Body of pancreas (tissue), 4 donors: ENCODE measurements at places on chromosomes 7 and 10.

DNA sequence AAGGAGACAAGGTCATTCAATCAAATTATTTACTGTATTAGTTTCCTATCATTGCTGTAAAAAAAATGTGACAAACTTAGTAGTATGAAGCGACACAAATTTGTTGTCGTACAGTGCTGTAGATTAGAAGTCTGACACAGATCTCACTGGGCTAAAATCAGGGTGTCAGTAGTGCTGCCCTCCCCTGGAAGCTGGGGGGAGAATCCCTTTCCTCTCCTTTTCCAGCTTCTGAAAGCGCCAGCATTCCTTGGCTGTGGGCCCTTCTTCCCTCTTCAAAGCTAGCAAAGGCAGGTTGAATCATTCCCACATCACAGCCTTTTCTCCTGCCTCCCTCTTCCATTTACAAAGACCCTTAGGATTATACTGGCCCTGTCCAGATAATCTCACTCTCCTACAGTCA lies 28.0 kb downstream of the VPS41 start:
- no peak for DNase-seq
- H3K4me3 ChIP-seq = no peak overlapping the region
- peaks cover 7% of the 10 kb centered on the region for H3K4me1 ChIP-seq
- H3K27ac ChIP-seq = no peak overlapping the region
- no peaks in the 10 kb centered on the region for H3K27me3 ChIP-seq

DNA sequence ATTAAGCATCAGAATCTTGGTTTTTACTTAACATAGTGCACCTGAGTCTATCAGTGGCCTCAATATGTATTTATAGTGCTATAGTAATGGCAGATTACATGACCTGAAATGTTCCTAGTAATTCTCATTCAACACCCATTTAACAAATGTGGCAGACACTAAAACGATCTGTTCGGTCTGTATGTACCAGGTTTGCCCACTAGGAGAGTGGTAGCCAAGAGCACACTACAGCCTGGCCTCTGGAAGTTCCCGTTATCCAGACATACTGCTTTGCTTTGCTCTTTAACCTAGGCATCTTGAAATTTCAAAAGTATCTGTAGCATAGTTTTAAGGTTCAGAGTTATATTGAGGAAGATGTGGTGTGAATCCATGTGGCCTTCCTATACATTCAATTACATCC lies 395.7 kb upstream of the NRG3 start:
- no peaks in the 10 kb centered on the region for H3K4me1 ChIP-seq
- no peak overlapping the region for H3K27ac ChIP-seq
- DNase-seq = no peak
- H3K27me3 ChIP-seq = no peaks in the 10 kb centered on the region
- no peak overlapping the region for H3K4me3 ChIP-seq

- DNase-seq = no peak
- no peaks in the 10 kb centered on the region for H3K36me3 ChIP-seq
- H3K4me1 ChIP-seq = no peaks in the 10 kb centered on the region
- H3K4me3 ChIP-seq = no peak overlapping the region
- no peaks in the 10 kb centered on the region for H3K27me3 ChIP-seq
These were observed 37.4 kb upstream of the ITGB8 start for GRCh38 chr7:20293336-20293735.

DNA sequence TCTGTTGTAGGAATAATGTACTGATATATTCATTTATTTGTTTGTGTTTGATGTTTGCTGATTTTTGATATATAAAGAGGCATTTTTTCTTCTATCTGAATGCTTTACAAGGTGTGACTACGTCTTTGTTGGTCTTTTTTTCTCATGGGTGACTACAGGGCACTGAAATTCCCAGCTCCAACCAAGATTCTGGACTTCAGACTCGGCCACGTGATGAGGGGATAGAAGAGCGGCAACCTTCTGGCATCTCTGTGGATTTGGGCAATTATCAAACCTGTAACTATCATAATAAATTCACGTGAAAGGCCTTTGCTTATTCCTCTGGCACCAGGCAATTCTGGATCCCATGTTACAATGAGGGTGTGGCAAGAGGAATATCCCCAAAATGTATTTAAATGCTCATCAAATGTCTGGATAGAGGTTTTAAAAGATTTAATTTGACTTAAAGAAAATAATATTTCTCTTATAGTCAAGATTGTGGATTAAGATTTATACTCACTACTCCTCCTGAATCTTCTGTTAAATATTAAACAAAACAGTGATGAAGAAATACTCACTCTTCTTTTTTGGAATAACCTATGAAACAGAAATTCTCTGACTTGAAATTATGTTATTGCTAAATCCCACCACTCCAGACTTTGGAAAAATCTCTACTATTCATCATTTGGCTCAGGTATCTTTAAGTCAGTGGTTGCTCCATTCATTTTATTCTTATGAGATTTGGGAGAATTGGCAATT lies 276.3 kb downstream of the GPR37 start:
- peaks cover 10% of the 10 kb centered on the region for H3K4me1 ChIP-seq
- no peaks in the 10 kb centered on the region for H3K36me3 ChIP-seq
- H3K4me3 ChIP-seq = no peak overlapping the region
- no peak for DNase-seq
- H3K27me3 ChIP-seq = no peaks in the 10 kb centered on the region

DNA sequence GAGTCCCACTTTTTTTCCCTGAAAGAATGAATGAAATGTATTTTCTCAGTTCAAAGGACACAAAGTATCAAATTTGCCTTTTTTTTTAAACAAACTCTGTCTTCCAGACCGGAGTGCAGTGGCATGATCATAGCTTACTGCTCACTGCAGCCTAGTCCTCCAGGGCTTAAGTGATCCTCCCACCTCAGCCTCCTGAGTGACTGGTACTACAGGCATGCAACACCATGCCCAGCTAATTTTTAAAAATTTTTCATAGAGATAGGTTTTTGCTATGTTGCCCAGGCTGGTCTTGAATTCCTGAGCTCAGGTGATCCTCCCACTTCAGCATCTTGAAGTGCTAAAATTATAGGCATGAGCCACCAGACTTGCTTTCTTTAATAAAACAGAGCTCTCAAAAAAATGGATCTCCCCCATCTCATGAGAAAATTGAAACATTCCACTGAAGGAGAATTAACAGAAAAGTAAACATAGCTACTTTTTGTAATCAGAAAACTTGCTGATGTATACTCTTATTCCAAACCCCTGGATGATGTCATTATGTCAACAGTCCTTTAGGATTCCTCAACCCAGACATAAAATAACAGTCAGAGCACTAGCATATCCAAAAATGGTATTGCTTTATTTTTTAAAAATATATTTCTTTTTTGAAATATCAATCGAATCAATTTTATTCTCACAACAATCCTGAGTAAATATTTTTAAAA lies 12.3 kb upstream of the TRDMT1 start:
- H3K27me3 ChIP-seq = no peaks in the 10 kb centered on the region
- H3K4me1 ChIP-seq = no peaks in the 10 kb centered on the region
- no peak overlapping the region for H3K4me3 ChIP-seq
- no peak overlapping the region for H3K27ac ChIP-seq
- no peak for DNase-seq

DNA sequence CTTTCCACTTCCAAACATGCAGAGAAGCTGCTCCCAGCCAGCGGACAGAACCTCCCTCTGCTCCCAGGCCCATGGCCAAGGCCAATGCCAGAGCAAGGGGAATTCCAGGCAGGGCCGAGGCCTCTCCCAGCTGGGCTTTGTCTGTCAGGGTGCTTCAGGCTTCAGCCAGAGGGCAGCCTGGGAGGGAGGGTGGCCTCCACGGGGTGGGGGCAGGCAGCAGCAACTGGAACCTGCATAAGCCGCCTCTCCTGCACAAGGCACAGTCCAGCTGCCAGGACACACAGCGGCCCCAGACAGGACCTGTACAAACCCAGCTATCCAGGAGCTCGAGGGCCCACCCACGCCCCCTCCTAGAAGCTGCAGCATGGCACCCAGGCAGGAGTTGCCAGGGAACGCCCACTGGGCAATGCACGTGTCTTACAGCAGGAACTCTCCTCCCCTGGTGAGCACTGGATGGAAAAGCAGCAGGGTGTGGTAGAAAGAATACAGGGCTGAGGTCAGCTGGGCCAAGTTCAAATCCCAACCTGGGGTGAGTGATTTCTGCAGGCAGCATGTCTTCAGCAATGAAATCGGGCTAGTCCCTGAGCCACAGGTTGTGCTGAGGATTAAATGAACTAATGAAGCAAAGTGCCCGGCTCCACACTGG lies 7.6 kb downstream of the FAM53B start:
- H3K27ac ChIP-seq = peak overlapping the region; percentile 45
- no peaks in the 10 kb centered on the region for H3K27me3 ChIP-seq
- no peak overlapping the region for H3K4me3 ChIP-seq
- H3K4me1 ChIP-seq = peaks cover 67% of the 10 kb centered on the region
- peak; percentile 79 for DNase-seq

- no peak overlapping the region for H3K4me3 ChIP-seq
- no peaks in the 10 kb centered on the region for H3K27me3 ChIP-seq
- no peak for DNase-seq
- H3K4me1 ChIP-seq = no peaks in the 10 kb centered on the region
- no peak overlapping the region for H3K27ac ChIP-seq
These were observed 11.7 kb downstream of the ORAI2 start for GRCh38 chr7:102444961-102445673.

- no peaks in the 10 kb centered on the region for H3K36me3 ChIP-seq
- H3K27ac ChIP-seq = peak overlapping the region; percentile 97
- no peaks in the 10 kb centered on the region for H3K27me3 ChIP-seq
- no peak overlapping the region for H3K4me3 ChIP-seq
These were observed 11.8 kb upstream of the PNLIPRP2 start for GRCh38 chr10:116608686-116609594.

DNA sequence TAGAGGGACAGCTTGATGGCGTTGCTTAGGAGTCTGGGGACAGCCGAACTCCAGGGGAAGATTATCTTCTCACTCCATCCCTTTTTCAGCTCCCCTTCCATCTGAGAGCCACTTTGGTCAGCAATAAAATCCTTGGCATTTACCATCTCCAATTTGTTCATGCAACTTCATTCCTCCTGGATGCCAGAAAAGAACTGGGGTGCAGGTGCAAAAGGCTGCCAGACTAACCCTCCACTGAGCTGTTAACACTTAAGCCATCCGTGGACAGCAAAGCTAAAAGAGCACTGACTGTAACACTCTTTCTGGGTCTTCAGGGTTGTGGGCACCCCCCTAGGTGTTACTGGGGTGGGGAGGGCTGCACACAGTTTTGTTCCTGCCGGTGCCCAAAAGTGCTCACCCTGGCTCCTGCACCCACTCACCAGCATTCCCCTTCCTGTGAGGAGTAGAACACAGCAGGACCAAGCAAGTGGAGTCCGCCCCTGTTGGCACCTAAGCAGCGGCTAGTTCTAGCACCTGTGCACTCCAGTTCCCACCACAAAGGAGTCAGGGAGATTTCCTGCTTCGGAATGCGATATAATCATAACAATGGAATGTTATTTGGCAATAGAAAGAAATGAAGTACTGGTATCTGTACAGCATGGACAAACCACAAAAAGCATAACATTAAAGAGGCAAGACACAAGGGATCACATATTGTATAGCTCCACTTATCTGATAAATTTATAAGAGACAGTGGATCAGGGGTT lies 95.1 kb downstream of the NPY start:
- no peak overlapping the region for H3K27ac ChIP-seq
- no peaks in the 10 kb centered on the region for H3K27me3 ChIP-seq
- DNase-seq = peak; percentile 23
- H3K4me1 ChIP-seq = no peaks in the 10 kb centered on the region
- no peaks in the 10 kb centered on the region for H3K36me3 ChIP-seq
- H3K4me3 ChIP-seq = no peak overlapping the region

DNA sequence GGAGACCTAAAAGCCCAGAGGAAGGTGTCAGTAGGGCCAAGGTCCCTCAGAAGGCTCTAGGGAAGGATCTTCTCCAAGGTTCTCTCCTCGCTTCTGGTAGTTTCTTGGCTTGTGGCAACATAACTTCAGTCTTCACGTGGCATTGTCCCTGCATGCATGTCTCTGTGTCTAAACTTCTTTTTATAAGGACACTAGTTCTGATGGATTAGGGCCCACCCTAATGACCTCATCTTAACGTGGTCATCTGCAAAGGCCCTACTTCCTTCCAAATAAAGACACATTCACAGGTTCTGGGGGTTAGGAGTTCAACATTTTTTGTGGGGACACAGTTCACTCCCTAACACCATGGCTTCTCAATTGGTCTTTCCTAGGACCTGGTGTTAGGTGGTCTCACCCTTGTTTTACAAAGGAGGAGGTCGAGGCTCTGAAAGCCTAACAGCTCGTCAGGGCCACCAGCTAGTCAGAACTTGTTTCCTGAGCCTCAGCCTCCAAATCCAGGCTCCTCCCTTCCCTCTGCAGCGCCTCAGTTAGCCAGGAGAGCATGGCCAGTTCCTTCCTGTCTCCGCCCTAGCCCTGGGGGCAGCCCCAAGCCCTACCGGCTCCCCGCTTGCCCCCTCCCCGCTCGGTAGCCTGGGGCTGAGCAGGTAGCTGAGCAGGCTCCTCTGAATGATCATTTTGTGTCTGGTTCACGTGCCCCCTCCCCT lies 109.7 kb upstream of the PPIF start:
- H3K36me3 ChIP-seq = no peaks in the 10 kb centered on the region
- peaks cover 18% of the 10 kb centered on the region for H3K4me1 ChIP-seq
- no peak overlapping the region for H3K27ac ChIP-seq

DNA sequence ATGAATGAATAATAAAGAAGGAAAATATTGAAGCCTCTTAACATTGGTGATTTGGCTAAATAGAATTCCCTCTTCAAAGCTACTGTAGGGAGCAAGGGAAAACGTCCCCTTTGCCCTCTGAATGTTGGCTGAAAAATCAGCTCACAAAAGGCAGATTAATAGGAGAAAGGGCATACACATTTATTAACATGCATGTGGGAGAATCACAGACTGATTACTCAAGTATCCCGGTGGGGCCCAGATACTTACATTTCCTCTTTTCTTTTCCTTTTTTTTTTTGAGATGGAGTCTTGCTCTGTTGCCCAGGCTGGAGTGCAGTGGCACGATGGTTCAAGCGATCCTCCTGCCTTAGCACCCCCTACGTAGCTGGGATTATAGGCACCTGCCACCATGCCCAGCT lies 68.5 kb downstream of the HK1 start:
- H3K27ac ChIP-seq = no peak overlapping the region
- peaks cover 13% of the 10 kb centered on the region for H3K4me1 ChIP-seq
- no peak for DNase-seq
- no peak overlapping the region for H3K4me3 ChIP-seq
- H3K36me3 ChIP-seq = no peaks in the 10 kb centered on the region

GRCh38 chr10:112283100-112283499 lies at the start of gene TECTB:
Gene TECTB, plus strand, starts transcription at chr10:112283400. Its CDS starts 335 bp downstream, at chr10:112283735.
- H3K4me1 ChIP-seq = no peaks in the 10 kb centered on the region
- no peak for DNase-seq
- H3K27me3 ChIP-seq = no peaks in the 10 kb centered on the region
- H3K4me3 ChIP-seq = no peak within 1 kb of the TSS
- no peaks in the 10 kb centered on the region for H3K36me3 ChIP-seq
